ENCODE measurements at places on chromosomes 2 and 18. TPM values are rescaled to one million over a fixed set of nuclear protein-coding genes. Genes with fewer than 3 reads are reported as not detected.

Gene SERPINB4
- total RNA-seq, result not detected

Gene TMEM169
- 0.26 TPM for total RNA-seq

Gene NEB
- under 0.01 TPM for total RNA-seq

Gene SUMO1
- 82.4 TPM for total RNA-seq

All from bronchial smooth muscle cell (primary cell).